Stimulated activated CD8-positive, alpha-beta memory T cell treated with anti-CD3 and anti-CD28 coated beads, Interleukin-4, amount 100 ng/mL, for 24 hours (primary cell): ENCODE measurements at places on chromosomes 12 and 14.

DNA sequence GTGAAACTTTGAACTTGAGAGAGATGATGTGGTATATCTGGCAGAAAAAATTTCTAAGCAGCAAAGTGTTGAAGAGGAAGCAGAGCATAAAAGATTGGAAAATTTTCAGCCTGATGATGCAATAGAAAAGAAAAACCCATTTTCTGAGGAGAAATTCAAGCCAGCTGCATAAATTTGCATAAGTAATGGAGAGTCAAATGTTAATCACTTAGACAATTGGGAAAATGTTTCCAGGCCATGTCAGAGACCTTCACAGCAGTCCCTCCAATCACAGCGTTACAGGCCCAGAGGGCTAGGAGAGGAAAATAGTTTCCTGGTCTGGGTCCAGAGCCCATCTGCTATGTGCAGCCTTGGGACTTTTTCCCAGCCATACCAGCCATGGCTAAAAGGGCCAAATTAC, 469.0 kb upstream of the FOXG1 start:
- DNase-seq: no peak

GRCh38 chr14:89296281-89296745, 120.7 kb downstream of the FOXN3 start:
- DNase-seq: no peak

DNA sequence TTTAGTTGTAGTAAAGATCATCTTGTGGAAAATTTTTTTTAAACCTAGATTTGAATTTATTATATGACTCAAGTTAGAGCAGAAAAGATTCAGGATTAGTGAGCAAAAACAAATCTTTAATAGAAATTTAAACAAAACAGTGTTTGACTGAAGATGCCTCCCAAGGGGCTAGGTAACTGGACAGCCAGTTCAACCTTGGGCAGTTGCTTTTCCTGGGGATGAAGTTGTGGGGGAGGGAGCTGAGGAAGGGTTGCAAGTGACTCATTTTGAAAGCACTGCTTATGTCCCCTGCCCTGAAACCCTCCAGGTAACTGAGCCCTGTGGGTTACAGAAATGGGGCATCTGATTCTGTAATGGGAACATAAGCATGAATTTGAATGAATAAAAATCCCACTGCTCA, 13.1 kb downstream of the CFAP54 start:
- no peak for DNase-seq

DNA sequence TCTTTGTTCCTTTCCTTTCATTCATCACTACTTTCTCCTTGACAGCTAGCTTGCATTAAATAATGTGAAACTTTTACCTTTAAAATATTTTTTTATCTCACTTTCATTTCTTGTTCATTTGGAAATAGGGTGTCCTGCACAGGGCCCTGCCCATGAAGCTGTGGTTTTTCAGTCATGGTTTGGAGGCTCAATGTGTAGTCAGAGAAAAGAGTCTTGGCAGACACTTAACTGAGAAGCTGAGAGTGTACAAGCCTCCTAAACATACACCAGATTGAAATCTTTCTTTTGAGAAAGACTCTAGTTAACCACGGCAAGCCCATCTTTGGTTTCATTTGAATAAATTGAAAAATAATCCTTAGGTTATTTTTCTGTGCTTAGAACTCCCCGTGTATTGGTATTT, 74.2 kb downstream of the KICS2 start:
- no peak for DNase-seq

DNA sequence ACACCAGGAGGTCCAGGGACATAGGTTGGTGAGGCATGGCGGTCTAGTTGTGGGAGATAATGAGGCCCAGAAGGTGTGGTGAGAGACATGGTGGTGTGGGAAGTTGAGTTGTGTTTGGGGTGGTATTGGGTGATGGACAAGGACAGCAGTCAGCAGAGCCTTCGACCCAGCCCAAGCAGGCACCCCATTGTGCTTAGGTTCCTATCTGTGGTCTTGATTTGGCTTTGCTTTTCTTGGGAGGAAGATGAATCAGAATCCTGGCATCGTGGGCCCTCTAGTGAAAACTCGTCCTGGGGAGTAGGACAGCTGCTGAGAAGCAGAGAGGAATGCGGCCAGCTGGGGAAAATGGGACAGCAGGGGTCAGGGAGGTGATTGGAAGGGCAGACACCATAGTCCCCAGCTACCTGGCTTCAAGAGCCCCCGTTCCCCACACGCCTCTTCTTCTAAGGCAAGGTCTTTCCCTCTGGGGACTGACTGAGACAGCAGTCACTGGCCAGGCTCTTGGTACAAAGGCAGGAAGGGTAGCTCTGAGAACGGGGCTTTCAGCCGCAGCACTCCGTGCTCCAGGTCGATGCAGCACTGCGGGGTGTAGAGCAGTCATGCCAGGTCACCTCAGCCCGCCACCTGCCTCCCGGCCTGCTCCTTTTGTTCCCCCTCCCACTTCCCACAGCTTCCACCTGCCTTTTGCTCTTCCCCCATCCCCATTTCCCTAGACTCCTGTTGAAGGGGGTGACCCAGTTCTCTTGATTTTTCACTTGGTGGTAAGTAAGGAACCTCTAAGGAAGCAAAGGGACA, 7.9 kb downstream of the NRIP2 start:
- DNase-seq: no peak

- DNase-seq: no peak
These were observed 10.6 kb upstream of the TBPL2 start for GRCh38 chr14:55450987-55451386.

DNA sequence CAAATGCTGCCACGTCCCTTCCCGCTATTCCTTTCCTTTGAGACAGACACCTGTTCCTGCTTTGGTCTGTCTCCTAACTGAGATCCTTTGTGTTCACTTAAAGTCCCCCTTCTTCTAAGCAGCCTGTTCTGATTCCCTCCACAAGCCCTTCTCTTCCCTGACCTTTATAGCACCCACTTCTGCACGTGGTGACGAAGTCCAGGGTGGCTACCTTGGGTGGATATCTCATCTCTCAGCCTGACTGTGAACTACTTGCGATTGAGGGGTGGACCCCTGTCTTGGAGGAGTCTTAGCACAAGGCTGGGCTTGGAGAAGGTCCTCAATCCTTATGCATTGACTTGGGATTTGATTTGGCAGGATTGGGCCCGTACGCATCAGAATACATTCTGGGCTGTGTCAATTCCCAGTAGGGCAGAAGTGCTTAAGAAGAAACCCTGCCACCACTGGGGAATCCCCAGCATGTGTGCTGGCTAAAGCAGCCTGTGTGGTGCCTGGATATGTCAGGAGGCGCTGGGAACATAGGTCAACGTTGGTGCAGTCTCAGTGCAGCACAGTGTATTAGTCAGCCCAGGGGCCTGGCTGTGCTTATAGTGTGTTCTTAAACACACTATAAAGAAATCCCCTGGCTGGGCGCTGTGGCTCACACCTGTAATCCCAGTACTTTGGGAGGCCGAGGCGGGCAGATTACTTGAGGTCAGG, 23.6 kb downstream of the KRT80 start:
- DNase-seq: no peak

- DNase-seq: no peak
These were observed 414 bp upstream of the CDK17 start for GRCh38 chr12:96400631-96401075.

GRCh38 chr14:23182372-23183157, 895 bp downstream of the SLC7A8 start:
- peak; percentile 15 for DNase-seq

- no peak for DNase-seq
These were observed 188.0 kb downstream of the CFAP54 start for GRCh38 chr12:96677363-96677762.

- no peak for DNase-seq
These were observed 368.1 kb downstream of the PDZRN4 start for GRCh38 chr12:41556176-41556575.

GRCh38 chr12:101759396-101760047, 20.3 kb upstream of the SYCP3 start:
- no peak for DNase-seq

DNA sequence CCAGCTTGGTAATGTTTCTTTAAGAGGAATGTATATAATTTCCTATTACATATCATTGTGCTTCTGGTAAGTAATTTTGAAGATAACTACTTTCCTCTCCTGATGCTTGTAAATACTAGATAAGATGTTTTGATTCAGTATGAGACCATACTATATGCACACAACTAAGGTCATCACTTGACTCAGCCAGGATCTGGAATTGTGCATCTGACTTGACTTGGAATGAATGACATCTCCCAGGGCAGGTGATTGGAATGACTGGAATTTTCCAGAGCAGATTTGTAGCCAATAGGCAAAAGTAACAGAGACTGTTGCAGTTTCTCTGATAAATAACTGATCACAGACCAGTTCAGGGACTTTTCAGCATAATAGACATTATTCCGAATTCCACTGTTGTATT, 11.1 kb downstream of the BEST3 start:
- DNase-seq: no peak

DNA sequence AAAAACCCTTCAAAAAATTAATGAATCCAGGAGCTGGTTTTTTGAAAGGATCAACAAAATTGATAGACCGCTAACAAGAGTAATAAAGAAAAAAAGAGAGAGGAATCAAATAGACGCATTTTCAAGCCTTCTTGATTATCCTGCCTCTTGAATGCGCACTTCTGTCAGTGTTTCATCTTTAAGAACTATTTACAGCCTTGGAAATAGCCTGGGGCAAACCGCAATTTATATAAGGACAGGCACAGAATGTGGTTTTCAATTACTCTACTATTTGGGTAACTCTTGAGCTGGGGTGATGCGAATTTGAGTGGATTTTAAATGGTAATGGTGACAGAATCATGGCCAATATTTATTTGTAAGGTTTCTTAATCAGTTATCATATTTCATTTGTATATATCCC, 179.1 kb upstream of the OTX2 start:
- no peak for DNase-seq

DNA sequence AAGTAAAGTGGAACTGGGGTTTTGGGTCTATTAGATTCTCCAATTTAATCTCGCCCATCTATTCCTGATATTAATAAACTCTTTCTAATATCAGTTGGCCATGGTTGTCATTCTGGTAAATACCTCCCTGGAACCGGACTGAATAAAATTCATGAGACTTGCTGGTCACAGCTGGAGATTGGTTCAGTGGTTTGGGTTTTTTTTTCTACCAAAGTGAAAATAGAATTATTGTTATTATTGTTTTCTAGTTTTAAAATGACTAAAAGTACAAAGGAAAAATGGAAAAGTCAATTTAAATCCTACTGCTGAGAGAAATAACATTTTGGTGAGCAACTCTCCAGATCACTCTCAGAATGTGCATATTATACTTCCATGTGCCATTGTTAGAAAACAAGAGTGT, 437.5 kb downstream of the ZFP36L1 start:
- no peak for DNase-seq

- no peak for DNase-seq
These were observed 986.4 kb downstream of the AACS start for GRCh38 chr12:126051611-126052107.

- peak; percentile 33 for DNase-seq
These were observed 501 bp downstream of the RIMKLB start for GRCh38 chr12:8698132-8698851.

DNA sequence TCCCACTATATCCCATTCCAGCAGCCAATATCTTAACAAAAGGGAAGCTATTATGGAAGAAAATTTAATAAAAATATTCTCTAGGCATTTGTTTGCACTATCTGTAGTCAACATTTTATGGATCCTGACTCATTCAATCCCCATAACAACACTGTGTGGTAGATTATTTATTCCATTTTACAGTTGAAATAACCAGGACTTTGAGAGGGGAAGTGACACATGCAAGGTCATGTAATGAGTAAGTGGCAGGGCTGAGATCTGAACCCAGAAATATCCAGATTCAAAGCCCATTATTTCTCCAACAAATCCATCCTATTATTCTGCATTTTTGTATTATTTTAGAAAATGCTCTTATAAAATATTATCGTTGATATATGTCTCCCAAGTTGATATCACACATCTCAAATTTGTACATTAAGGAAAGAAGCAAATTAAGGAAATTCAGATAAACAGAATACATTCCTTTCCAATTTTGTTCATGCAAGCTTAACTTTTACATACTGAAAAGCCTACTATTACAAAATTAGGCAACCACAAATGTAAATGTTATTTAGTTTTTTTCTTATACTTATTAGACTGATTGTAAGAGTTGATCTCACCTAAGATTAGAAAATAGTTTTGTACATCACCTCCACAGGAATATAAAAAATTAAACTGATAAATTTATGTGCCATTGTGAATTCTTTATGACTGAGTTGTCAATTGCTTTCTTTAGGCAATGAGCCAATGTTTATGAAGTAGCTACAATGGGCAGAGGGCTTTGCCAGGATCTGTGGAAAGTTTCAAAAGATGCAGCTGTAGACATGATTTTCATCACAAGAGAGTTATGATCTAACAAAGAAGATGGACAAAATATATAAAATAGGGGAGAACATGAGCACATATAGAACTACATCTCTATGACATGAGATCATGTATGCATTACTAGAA, 55.1 kb upstream of the E2F7 start:
- no peak for DNase-seq

DNA sequence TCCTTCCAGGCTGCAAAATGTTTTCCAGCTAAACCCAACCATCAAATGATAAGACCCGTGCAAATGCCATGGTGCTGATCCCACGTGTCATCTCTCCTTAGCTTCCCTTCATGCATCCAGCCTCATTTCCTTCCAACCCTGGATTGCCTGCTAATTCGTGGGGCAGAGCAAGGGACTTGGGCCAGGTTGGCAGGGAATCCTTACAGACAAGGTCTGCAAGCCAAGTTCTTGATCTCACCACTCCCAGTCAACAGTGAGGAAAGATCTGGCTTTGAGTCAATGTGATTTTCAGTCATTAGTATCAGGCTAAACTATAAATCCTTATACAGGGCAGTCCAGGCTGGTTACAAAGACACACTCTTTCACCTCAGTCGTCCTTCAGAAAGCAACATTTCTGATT, 150.9 kb downstream of the ANO2 start:
- DNase-seq: no peak

DNA sequence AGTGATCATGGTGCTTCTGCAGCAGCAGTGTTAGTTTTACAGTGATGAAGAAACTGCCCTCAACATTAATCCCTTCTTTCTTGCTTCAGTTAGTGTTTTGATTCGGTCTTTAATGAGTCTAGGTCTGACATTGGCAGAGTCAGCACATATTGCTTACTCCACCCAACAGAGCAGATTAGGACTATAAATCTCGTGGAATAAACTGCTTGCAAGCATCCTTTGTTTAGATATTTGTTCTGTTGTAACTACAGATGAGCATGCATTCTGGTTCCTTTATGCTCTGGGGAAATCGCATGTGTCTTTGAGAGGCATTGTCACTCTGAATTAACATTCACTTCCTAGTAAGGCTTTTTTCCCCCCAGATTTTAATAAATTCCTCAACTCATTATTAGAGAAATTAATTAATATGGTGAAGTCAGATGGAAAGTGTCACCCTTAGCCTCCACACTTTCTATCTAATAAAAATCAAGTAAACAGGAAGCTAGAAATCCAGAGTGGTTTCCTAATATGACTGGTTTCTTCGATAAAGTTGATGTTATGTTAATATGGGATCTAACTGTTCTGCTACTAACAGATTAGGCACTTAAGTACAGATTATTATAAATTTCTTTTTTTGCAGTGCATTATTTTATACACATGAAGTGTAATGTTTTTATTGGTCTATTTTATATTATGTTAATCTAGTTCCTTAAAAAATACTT, 86.2 kb upstream of the SSTR1 start:
- DNase-seq: no peak

GRCh38 chr12:112121780-112122565, 3.4 kb upstream of the TRAFD1 start:
- no peak for DNase-seq

- DNase-seq: no peak
These were observed 12.2 kb downstream of the ORAI1 start for GRCh38 chr12:121638298-121639202.

- no peak for DNase-seq
These were observed 60.0 kb downstream of the PPP2R5C start for GRCh38 chr14:101821528-101821927.

GRCh38 chr12:75790219-75790618, 241.4 kb downstream of the PHLDA1 start:
- no peak for DNase-seq

GRCh38 chr14:67532998-67533753, at the start of gene PLEKHH1:
Gene PLEKHH1 (plus strand): TSS chr14:67533290. CDS start chr14:67541868, 8,578 bp downstream.
- peak; percentile 42 for DNase-seq
